ENCODE measurements at places on chromosomes 12 and 14.

DNA sequence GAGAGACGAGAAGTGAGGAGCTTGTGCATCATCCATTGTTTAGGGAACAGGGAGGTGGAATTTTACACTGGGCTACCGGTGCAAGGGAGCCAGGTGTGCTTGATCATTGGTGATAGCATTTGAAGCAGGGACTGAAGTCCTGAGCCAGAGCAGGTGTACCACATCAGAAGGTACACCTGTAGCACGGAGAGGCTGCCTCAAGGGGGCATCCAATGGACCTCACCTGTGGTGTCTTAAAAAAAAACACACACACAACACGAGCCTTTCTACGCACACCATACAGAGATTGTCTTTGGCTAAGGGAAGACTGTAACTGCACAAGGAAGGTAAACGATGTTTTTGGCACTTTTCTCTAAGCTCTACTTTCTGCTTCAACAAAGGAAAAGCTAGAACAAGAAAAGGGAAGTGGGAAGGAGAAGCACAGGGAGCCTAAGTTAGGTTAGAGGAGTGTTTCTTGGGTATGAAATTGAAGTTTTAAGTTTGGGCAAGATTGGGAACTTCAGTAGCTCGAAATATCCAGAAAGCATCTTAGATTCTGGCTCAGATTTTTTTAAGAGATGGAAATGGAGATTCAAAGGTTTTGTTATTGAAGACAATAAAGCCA, 334.3 kb upstream of the FBXO33 start:
- no peak for DNase-seq

DNA sequence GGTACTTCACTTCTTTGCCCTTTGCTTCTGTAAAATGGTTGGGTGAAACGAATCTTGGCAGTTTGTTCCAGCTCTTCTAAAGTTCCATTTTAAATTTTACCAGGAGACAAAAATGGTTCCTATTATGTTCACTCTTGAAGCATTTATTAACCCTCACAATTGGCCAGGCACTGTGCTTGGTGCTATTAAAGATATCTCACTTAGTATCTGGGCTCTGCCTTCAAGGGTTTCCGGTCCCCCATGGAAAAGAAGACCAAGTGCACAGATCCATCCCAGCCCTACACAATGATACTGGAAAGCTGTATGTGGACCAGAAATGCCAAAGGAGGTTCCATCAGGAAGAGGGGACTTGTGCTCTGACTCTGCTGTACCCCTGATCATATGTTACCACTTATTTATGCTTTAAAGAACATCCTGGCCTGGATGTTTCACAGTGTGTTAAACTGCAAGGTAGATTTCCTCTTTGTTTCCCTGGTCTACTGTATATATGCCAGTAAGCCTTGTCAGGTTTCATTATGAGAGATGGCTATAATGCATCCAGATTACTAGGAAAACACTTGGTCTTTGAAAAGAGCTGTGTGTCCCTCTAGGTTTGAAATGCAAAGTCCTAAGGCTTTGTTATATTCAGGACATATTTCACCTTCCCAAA, 154.8 kb downstream of the PRKCH start:
- DNase-seq: no peak

GRCh38 chr12:27610374-27610773, 85.9 kb upstream of the REP15 start:
- no peak for DNase-seq

DNA sequence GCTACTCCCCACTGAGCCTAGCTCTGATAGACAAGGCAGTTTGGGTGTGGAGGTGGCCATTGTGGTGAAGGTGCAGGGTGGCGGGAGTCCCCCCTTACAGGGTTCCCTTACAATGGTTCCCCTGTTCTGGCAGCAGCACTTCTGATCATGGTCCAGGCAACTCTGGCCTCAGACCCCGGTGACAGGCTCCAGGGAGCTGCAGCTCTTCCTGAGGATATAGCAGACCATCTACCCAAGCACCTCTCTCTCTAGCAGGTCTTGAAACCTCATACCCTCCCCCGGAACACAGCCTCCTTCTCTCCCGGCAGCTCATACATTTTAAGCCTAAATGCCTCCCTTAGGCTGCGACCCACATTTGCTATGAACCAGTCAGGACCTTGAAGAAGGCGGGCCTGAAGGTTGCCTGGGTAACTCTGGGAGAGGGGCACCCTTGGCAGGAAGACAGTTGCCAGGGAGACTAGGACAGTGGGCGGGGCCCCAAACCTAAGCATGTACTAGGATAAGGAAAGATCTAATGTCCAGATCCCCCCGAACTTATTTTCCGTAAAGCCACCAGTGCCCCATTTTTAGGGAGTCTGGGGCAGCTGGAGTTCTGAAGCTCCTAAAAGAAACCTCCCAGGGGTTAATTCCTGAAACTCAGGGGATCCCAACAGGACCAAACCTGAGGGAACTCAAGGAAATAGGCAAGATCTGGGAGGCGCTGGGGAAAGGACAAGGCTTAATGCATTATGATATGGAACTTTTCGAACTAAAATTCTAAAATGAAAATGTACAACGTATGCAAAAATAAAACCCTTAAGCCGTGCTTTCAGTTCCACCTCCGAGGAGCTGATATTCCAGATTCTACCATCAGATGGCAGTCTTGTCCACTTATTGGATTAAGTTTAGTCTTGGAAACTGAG, 4.5 kb upstream of the GDF11 start:
- DNase-seq: peak; percentile 60

GRCh38 chr14:21136024-21136423, 19.8 kb downstream of the OR5AU1 start:
- DNase-seq: no peak

DNA sequence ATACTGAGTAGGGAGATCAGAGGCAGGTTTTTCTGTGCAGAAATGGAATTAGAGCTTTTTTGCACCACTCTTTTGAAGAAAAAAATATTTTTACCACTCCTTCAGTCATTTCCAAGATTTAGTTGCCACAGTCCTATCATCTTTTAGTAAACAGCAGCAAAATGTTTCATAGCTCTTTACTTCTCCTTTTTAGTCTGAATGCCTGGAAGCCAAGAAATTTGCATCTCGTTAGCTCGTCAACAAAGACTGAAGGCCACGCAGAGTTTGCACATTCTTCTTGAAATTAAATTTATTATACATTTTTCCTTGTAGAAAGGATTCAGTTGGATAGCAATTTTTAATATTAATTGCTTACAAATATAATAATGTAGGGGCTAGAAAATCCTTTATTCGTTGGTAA, 544.5 kb upstream of the ATP2B1 start:
- no peak for DNase-seq
